ENCODE measurements at places on chromosomes 16 and 17. TPM values are rescaled to one million over a fixed set of nuclear protein-coding genes. Genes with fewer than 3 reads are reported as not detected.

The DBNDD1 gene
- total RNA-seq = 0.55 TPM

The CES4A gene
- 61.9 TPM for total RNA-seq

The ITGAE gene
- 15.4 TPM for total RNA-seq

The SRCIN1 gene
- total RNA-seq = 0.17 TPM

The KRTAP4-5 gene
- not detected for total RNA-seq

The PITPNM3 gene
- 0.55 TPM for total RNA-seq

The SPATA32 gene
- 0.18 TPM for total RNA-seq

The IL21R gene
- total RNA-seq = 44.7 TPM

The LCAT gene
- 15.1 TPM for total RNA-seq

The AIPL1 gene
- total RNA-seq = not detected

The EPX gene
- total RNA-seq = not detected

The EIF3CL gene
- 33.7 TPM for total RNA-seq
